ENCODE measurements at places on chromosomes 3 and 15. TPM values are rescaled to one million over a fixed set of nuclear protein-coding genes. Genes with fewer than 3 reads are reported as not detected.
A peak's percentile ranks its signal among the peaks of the same experiment; 100 is the strongest.

DNA sequence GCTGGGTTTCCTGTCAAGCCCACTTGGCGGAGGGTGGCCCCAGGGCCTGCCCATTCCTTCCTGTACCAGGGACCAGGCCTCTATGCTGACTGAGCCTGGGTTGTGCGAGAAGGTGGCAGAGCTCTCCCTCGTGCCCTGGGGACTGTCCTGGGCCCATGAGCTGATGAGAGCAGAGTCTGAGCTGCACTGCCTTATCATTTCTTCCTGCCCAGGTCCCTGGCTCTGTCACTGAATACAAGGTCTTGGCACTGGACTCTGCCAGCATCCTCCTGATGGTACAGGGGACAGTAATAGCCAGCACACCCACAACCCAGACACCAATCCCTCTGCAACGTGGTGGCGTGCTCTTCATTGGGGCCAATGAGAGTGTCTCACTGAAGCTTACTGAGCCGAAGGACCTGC lies 7.5 kb downstream of the MPI start:
- no peak for DNase-seq
- H3K4me3 ChIP-seq = no peak overlapping the region
- peaks cover 32% of the 10 kb centered on the region for H3K4me1 ChIP-seq
- H3K27me3 ChIP-seq = no peaks in the 10 kb centered on the region

DNA sequence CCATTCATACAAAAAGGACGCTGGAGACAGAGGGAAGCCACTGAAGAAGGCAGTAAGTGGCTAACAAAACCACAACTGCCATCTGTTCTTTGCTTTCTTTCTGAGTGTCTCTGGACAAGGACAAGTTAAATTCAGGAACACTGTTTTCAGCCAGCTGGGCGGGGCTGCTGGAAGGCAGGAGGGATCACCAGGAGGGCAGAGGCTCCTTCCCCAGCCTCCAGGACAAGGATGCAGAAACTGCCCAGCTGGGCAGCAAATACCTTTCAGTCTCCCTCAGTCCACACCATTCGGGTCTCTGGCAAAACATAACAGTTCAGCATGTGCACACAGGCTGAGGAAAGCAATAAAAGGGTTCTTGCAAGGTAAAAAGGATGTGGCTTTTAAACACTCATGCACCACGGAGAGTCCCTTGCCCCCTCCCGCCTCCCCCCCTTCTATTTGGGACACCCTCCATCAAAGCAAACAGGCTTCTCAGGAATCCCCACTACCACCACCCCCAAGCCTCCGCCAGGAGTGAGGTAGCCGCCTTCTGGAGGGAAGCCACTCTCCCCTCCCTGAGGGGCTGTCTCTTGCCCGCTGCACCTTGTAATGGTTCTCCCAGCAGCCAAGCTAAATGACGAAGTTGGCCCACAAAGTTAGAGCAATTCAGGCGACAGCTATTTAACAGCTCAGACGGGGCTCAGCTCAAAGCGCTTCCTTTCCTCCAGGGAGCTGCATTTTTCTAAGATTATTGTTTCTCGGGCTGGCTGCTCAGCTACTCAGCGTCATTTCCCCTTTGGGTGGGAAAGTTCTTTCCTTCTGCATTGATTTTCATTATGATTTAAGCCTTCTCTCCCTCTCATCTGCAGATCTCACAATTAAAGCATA lies 3.8 kb downstream of the HEG1 start:
- peaks cover 76% of the 10 kb centered on the region for H3K4me1 ChIP-seq
- H3K27me3 ChIP-seq = no peaks in the 10 kb centered on the region
- H3K36me3 ChIP-seq = no peaks in the 10 kb centered on the region
- DNase-seq = peak; percentile 67
- peak overlapping the region; percentile 82 for H3K27ac ChIP-seq

GRCh38 chr3:171351676-171352075 lies 108.5 kb downstream of the TNIK start:
- H3K4me3 ChIP-seq = no peak overlapping the region
- H3K36me3 ChIP-seq = no peaks in the 10 kb centered on the region
- no peaks in the 10 kb centered on the region for H3K27me3 ChIP-seq
- no peak overlapping the region for H3K27ac ChIP-seq

GRCh38 chr15:42010434-42010833 lies 10.4 kb downstream of the PLA2G4E start:
- no peaks in the 10 kb centered on the region for H3K4me1 ChIP-seq
- H3K27me3 ChIP-seq = no peaks in the 10 kb centered on the region
- no peak overlapping the region for H3K27ac ChIP-seq
- H3K4me3 ChIP-seq = no peak overlapping the region
- DNase-seq = no peak

DNA sequence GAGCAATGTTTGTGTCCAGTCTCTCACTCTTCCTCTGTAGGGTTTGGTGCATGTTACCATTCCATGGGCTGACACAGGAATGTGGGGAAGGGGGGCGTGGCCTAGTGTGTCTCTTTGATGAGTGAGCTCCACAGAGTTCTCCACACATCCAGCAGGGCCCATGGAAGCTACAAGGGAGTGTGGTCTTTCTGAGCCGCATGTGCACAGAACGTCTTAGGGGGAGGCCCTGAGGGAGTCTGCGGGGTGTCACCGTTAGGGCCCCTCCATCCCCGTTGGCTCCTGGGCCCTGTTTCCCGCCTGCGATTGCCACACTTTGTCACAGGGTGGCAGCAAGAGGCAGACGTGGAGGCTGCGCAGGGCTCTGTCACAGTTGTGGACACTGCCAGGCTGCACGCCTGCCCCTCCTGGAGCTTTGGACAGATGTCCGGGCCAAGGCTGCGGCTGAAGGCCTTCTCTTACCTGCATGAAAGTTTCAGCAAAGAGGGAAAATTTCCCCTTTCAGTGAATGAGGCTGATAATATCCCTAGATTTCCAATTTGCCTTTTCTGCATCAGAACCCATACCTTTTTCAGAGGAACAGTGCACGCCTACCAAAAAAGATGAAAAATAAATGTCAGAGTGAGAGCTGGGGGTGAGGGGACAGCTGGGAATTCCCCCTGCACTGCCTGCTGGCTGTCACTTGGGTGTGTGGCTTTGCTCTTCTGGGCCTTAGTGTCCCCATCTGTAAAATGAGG lies 24.3 kb downstream of the CACNA2D3 start:
- H3K27ac ChIP-seq = no peak overlapping the region
- DNase-seq = no peak
- H3K4me1 ChIP-seq = no peaks in the 10 kb centered on the region
- H3K36me3 ChIP-seq = no peaks in the 10 kb centered on the region

DNA sequence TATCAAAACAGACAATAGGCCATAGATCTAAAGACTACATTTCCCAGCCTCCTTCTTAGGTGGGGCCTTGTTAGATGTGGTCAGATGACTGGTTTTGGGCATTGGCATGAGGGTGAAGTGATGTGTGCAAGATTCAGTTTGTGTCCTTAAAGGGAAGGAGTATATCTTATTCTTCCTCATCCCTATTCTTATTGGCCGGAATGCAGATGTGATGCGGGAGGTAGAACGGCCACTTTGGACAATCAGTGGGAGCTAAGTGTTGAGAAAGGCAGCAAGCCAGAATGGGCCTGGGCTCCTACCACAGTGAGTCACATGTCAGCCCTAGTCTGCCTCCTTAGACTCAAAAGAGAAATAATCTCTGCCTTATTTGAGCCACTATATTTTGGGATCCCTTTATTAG lies 89.8 kb upstream of the MEX3B start:
- no peaks in the 10 kb centered on the region for H3K27me3 ChIP-seq
- no peak overlapping the region for H3K4me3 ChIP-seq
- H3K27ac ChIP-seq = no peak overlapping the region
- H3K4me1 ChIP-seq = no peaks in the 10 kb centered on the region
- peaks cover 22% of the 10 kb centered on the region for H3K36me3 ChIP-seq
- DNase-seq = no peak

DNA sequence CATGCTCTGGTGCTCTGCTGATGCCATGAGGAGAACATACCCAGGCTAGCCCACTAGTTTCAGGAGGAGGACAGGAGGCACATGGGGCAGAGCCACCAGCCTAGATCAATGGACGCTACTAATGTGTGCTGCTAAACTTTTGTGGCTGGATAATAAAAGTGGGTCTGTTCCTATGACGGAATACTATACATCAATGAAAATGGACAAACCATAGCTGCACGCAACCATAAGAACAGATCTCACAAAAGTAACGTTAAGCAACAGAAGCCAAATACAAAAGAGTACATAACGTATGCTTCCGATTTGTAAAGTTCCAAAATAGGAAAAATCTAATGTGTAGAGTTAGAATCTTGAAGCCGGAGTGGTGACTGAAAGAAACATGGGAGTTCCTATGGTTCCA lies 11.5 kb downstream of the B4GALT4 start:
- H3K27ac ChIP-seq = no peak overlapping the region
- H3K4me3 ChIP-seq = no peak overlapping the region
- H3K36me3 ChIP-seq = peaks cover 71% of the 10 kb centered on the region
- no peak for DNase-seq
- H3K27me3 ChIP-seq = no peaks in the 10 kb centered on the region

DNA sequence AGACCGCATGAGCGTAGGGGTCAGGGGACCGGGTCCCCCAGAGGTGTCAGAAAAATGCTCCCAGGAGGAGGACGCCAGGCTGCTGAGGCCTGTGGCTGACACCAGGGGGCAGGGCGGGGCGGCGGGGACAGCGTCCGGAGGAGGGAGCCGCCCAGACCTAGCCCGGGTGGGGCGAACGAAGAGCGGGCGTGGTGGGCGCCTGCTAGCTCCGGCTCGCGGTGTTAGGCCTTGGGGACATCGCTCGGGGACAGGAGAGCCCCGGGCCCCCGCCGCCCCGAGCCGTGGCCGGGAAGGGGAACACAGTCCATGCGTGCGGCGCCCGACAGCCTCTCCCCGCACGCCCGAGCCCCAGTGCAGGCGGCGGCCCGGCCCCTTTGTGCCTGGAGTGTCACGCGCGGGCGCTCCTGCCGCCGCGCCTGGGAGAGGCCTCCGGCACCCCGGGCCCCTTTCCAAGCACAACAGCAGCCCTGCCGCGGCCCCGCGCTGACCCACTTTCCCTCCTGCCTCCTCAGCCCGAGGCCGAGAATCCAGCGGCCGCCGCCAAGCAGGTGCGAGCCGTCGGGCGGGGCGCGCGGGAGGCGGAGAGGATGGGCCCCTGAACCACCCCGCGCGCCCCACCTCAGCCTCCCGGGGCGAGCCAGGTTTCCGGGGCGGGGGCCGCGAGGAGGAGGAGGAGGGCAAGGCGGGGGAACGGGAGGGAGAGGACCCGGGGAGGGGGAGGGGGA lies 111.0 kb upstream of the KLF13 start:
- H3K4me3 ChIP-seq = peak overlapping the region; percentile 27
- no peaks in the 10 kb centered on the region for H3K36me3 ChIP-seq
- peaks cover 23% of the 10 kb centered on the region for H3K4me1 ChIP-seq
- H3K27ac ChIP-seq = peak overlapping the region; percentile 87

- no peaks in the 10 kb centered on the region for H3K27me3 ChIP-seq
- no peaks in the 10 kb centered on the region for H3K4me1 ChIP-seq
- no peak for DNase-seq
- H3K36me3 ChIP-seq = no peaks in the 10 kb centered on the region
- H3K27ac ChIP-seq = no peak overlapping the region
Measured at GRCh38 chr15:48323294-48323693, 7.9 kb upstream of the DUT start.

DNA sequence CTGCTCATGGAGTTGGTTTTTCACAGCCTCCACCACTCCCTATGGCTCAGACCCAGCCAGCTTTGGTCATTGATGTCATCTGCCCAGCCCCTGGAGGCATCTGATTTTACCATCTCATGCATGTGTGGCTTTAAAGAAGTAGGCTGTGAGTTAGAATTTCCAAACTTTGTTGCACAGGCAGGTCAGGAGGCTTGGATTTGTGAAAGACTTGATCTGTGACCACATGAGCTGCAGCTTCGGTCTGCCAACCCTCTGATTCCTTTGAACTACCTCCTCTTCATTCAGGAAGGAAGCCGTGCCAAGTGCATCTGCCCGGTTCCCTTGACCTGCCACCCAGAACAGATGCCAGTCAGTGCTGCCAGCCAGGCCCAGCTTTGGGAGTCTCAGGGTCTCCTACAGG lies 9.2 kb downstream of the CTXND1 start:
- no peak overlapping the region for H3K27ac ChIP-seq
- H3K36me3 ChIP-seq = no peaks in the 10 kb centered on the region
- peaks cover 7% of the 10 kb centered on the region for H3K27me3 ChIP-seq
- H3K4me3 ChIP-seq = no peak overlapping the region
- DNase-seq = no peak
- no peaks in the 10 kb centered on the region for H3K4me1 ChIP-seq

The SLC24A5 gene
- total RNA-seq = not detected

The GYG1 gene
- 49.6 TPM for total RNA-seq

The MYL3 gene
- not detected for total RNA-seq

The MON1A gene
- total RNA-seq = 3.7 TPM

Data from natural killer cell (primary cell).